ENCODE measurements at places on chromosomes 4 and X. TPM values are rescaled to one million over a fixed set of nuclear protein-coding genes. Genes with fewer than 3 reads are reported as not detected.

GRCh38 chr4:138088449-138089208 lies 153.5 kb downstream of the SLC7A11 start:
- no peak for DNase-seq

- DNase-seq = no peak
Measured at GRCh38 chrX:74018253-74018652, 285.7 kb upstream of the ZCCHC13 start.

DNA sequence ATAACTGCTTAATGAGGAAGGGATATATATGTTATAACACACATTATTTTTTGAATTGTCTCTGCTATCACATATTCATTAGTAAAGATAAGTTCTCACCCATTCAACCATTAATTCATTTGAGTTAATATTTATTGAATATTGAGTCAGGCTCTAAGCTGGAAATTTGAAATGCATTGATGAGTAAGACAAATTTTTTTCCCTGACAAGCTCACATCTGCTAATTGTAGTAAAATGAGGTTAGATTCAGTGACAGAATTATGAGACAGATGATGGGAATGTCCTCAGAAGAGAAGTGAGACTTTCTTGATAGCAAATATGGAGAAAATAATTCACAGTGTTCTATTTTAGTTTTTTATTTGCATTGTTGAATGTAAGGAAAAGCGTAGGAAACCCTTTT lies 194.3 kb downstream of the SLC4A4 start:
- DNase-seq = no peak

Gene GAGE12F
- not detected for total RNA-seq

GRCh38 chrX:7985568-7985967 lies 58.4 kb upstream of the PNPLA4 start:
- DNase-seq = no peak

DNA sequence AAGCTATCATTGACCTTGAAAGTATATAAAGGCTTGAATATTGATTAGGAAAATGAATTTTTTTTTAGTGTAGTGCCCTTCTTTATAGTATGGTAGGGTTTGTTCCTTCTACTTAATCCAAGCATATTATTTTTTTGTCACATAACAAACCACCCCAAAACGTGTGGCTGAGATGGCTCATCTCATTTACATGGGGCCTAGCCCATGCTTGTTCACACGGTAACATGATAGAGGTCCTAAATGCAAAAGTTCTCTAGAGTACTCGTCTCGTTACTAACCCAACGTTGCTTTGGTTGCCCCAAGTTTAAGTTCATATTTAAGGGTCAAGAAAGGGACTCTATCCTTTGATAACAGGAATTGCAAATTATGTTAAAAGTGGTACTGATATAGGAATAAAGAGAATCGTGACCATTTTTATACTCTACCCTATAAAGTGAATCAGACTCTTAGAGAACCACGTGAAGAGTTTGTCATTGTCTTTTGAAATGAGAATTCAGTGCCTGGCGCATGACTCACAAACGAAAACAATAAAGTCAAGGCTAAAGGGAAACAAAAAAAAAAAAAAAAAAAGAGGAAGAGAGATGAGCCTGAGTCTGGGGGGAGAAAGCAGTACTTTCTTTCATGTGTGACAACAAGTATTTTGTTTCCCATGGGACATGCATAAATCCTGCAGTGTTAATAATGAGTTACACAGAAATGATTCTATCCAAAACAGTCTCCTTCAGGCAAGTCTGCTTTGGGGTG lies 402.8 kb upstream of the NWD2 start:
- peak; percentile 5 for DNase-seq

DNA sequence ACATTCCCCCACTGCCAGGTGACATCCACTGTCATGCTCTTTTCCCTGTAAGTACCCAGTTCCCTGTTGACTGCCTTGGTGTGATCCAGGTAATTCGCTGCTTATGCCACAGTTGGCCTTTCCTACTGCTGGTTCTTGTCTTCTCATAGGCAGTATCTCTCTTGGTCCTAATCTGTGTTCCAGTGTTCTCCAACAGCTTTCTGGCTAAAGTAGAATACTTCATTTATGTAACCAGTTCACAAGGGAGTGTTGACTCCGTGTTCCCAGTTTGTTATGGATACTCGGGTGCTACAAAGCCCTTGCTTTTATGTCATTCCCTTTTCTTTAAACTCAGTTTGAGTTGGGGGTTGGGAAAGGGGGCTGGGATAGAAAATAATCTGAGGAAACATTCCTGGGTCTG lies 98.4 kb downstream of the RS1 start:
- no peak for DNase-seq

Gene FOXO4
- total RNA-seq = 4.2 TPM

DNA sequence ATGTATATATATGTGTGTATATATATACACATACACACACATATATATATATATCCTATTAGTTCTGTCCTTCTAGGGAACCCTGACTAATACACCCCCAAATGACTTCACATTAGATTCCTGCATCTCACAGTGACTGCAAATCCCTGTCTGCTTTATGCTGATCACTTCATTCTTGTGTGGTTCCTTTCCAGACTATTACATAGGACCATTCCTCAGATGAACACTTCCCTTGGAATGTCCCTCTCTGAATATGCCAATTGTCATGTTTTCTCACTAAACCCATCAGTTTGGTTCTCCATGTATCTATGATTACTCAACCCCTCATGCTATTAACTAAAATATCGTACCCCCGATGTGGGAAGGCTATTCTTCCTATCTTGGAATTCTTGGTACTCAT lies 605.2 kb upstream of the NR3C2 start:
- DNase-seq = no peak

- DNase-seq = no peak
Measured at GRCh38 chr4:174654634-174655033, 132.3 kb upstream of the HPGD start.

Gene TMPRSS11B
- not detected for total RNA-seq

Gene GDPD2
- total RNA-seq = not detected

Gene SAP30
- total RNA-seq = 14.0 TPM

Gene STK32B
- total RNA-seq = 5.3 TPM

DNA sequence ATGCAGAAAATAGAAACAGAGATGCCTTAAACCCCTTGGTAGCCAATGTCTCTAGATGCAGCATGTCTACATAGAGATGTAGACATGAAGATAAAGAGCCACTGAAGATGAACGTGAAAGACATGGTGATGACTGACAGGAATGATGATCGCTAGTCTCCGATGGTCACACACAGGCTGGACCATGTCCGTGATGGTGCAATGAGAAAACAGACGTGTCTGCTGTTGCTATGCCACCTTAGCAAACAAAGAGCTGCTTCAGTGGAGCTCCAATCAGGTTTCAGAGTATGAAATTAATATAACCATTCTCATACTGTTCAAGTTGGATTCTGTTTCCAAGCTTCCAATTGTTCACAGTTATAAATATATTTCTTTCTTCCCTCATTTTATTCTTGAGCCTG lies 256.5 kb downstream of the CAMK2D start:
- DNase-seq = no peak

- no peak for DNase-seq
Measured at GRCh38 chrX:5113128-5113527, 1115.5 kb downstream of the NLGN4X start.

Gene ADH5
- 466 TPM for total RNA-seq

DNA sequence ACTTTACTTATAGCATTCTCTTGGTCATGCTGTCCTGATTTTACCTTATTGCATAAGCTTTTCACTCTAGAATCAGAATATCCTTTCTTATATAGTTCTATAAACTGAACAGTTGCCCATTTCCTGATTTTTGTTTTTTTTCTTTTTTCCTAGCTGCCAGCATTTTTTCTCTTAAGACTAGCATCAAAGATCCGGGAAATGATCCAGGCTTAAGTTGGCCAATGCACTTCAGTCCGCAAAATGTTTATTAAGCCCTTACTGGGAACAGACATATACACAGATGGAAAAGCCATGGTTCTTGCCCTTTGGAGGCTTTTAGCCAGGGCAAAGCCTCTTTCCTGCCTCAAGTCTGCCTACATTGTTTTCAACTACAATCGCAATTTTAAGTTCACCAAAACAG lies 10.1 kb upstream of the BMP2K start:
- DNase-seq = peak; percentile 96

- DNase-seq = no peak
Measured at GRCh38 chr4:52799813-52800212, 48.6 kb upstream of the ERVMER34-1 start.

DNA sequence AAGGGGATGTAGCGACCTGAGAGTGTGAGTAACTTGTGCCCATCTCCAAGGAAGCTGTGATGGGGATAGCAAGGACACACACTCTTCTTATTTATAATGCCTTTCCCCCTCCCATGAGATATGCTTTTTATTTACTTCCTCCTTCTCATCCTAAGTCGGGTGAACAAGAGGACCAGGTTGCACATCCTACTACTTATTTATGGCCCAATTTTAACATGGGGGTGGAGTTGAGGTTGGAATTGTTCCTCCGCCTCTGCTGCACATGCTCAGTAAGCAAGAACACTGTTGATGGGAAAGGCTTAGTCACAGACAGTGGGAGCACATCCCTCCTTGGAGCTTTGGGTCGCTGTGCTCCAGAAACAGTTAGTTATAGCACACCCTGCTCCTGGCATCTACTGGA lies 15.2 kb upstream of the TLR8 start:
- DNase-seq = no peak

- no peak for DNase-seq
Measured at GRCh38 chr4:76674983-76675382, 223.0 kb downstream of the SOWAHB start.

DNA sequence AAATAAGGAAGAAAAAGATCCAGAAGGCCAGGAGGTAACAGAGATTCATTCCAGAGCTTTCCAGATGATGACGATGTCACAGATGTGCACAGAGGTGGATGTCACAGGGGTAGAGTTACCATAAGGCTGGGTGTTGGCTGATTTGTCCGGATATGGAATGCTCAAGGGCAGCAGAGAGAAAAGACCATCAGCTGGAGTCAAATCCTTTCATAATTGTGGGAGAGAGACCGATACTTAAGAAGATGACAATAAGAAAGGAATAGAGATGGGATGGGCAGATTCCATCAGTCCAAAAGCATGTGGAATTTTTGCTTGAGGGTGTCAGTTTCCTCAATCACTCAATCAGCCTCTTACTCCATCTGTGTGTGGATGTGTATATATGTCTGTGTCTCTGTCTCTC lies 150.4 kb downstream of the CENPC start:
- no peak for DNase-seq

DNA sequence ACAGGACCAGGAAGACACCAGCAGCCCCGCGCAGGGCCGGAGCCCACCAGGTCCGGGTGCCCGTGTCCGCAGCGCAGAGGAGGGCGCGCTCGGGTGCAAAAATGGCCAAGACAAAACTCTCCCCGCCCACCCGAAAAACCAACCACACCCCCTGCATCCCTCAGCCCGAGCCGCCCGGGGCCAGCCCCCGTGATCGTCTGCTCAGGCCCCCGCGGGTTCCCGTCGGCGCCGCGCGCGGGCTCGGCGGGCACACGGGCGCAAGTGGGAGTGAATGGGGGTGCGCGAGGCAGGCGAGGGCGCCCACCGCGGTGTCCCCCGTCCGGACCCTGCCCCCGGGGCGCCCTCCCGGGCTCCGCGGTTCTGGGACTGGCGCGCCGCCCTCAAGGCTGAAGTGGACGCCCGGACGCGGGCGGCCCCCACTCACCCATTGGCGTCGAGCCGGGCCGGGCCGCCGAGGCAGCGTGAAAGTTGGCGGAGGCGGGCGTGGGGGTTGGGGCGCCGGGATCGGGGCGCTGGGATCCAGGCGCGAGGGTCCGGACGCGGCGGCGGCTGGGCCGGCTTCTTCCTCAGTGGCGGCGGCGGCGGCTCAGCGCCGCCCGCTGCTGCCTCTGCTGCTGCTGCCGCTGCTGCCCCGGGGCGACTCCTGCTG lies 393 bp downstream of the SH3KBP1 start:
- DNase-seq = no peak

Gene SULT1B1
- total RNA-seq = 1.3 TPM

GRCh38 chr4:159227984-159228383 lies 125.1 kb downstream of the RAPGEF2 start:
- DNase-seq = peak; percentile 95

- DNase-seq = no peak
Measured at GRCh38 chr4:114205261-114205660, 225.8 kb upstream of the ARSJ start.

DNA sequence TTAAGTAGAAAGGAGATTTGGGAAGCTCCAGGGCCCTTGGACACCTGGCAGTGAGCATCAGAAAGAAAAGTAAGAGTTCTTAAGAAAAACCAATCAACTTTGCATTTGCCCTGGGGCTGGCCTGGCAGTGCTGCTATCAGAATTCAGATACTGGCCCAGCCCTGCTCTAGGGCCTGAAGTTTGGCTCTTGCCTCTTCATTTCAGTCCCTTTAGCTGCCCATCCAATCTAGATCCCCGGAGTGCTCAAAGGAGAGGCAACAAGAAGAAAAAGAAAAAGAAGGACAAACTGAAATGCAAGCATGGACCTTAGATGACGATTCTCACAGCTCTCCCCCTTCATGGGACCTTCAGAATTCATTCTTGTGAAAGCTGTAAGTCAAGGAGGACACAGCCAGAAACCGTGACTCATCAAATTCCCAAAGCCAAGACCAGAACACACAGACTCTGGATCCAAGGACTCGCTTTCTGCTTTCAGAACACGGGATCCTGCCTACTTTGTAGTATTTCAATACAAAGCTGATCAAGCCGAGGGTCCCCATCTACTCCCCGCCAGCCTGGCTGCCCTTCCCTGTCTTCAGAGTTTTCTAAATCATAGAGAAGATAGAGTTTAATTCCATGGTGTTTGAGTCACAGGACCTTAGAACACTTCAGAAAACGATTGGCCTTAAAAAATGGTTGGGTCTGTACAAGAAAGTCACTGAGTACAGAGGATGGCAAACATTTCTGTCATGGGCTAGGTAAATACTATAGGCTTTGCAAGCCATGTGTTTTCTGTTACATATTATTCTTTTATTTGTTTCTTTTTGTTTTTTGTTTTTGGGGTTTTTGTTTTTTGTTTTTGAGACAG lies 103.7 kb downstream of the RBM47 start:
- DNase-seq = peak; percentile 91

DNA sequence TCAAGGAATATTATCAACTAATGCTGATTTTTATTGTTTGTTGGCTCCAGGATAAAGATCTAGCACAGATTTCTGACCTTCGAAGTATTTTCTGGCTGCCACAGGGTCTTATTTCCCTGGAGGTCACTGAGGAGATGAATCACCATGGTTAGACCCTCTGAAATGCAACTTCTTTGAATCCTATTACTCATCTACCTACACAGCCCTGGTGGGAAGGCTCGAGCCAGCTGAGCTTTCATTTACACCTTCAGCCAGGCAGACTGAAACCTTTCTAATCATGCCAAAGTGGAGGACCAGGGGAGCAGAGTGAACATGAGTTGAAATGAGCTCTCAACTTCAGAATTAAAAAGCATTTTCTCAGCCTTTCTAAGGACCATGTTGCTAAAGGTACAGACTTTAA lies 130.5 kb downstream of the SMIM20 start:
- DNase-seq = no peak

Gene CXCL8
- 2.4 TPM for total RNA-seq

DNA sequence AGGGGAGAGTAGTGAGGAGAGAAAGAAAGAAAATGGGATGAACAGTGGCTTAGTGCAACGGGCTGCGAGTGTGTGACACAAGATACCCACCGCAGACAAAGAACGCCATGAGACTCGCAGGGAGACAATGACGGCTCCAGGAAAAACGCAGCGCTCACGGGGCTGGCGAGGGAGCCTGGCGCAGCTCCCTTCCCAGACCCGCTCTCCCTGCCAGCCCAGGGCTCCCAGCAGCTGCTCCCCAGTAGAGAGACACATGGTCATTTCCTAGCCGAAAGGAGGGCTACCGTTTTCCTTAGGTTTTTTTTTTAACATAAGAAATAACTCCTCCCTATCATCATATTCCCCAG lies 149.5 kb downstream of the MAML3 start:
- DNase-seq = peak; percentile 46

- DNase-seq = no peak
Measured at GRCh38 chr4:76307660-76308014, 1.1 kb downstream of the STBD1 start.

Gene PAGE1
- total RNA-seq = not detected

Measured in fibroblast of the aortic adventitia (primary cell).